Activated B cell treated with CpG ODN at 0.5 μM for 24 hours (primary cell): ENCODE measurements at places on chromosomes 13 and 19.

GRCh38 chr13:22053053-22053452 is 382.2 kb downstream of the FGF9 start:
- no peak for DNase-seq

GRCh38 chr19:43675269-43675879 is 5.4 kb upstream of the PLAUR start:
- no peak for DNase-seq

DNA sequence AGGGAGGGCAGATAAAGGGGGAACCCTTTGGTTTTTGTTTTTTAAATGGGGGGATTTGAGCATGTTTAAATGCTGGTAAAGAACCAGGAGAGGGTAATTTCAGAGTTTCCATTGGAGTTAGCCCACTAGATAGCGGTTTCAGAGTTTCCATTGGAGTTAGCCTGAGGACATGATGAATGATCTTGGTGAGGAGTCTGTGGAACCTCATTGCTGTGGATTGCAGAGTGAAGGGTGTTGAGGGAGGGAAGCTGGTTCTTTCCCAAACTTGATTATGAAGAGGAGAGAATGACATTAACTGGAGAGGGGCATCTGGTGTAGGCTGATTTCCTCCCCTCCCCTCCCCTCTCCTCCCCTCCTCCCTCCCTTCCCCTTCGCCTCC is 5.0 kb downstream of the WASF3 start:
- no peak for DNase-seq

DNA sequence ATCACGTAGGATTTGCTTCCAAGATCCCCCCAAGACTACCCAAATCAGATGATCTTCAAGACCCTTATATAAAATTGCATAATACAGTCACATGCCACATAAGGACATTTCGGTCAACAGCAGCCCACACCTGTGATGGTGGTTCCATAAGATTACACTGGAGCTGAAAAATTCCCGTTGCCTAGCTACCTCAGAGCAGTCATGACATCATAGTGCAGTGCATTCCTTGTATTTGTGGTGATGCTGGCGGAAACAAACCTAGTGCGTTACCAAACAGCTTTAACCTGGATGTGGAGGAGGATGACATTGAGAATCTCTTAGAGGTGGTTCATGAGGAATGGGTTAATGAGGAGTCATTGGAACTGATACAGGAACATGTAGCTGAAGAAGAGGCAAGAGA is 4.8 kb downstream of the ZNF766 start:
- DNase-seq, result no peak

DNA sequence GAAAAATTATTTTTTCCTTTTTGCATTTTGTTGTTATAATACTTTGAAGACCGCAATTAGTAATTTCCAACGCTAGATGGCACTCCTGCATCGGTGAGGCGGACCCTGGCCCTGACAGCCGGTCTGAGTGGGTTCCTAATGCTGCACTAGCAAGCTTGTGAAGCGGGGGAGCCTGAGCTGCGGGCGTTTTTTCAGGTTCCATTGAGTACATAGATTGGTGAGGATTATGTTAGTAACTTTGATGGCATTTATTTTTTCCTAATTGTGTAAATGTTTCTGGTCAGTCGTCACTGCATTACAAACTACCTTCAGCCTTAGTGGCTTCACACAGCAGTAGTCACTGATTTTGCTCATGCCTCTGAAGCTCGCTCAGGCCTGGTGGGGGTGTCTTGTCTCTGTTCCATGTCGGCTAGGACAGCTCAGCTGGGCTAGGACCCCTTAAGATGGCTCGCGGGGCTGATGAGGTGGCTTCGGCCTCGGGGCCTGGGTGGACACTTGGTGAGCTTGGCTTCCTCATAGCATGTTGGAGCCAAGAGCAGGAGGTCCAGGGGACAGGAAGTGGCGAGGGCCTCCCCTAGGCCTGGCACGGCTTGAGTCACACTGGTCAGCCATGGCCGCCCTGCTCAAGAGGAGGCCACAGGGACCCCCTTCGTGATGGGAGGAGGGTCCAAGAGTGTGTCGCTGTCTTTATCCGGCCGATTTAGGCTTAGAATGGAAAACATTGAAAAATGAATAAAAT is 25.0 kb downstream of the ERCC5 start:
- no peak for DNase-seq

GRCh38 chr19:54029930-54030490 is 33.7 kb downstream of the VSTM1 start:
- no peak for DNase-seq

- DNase-seq, result no peak
Measured at GRCh38 chr19:38513762-38514167, 80.3 kb downstream of the RYR1 start.

DNA sequence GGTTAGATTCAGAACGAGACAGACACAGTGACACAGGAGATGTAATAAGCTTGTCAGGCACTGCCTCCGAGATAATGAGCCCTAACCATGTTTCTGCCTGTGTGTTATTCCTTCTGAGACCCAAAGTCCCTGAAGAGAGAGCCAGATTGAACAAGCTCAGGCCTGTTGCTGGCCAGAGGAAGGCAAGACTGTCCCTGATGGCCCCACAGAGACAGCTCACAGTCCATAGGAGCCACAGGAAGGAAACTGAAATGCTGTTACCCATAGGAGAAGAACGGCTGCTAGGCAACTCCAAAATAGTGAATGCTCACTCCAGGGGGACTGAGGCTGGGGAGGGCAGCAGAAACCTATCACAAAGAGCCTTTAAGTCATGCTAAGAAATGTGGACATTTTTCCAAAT is 31.8 kb upstream of the RFXAP start:
- DNase-seq, result no peak

- no peak for DNase-seq
Measured at GRCh38 chr13:26074706-26075105, 22.9 kb upstream of the SHISA2 start.

DNA sequence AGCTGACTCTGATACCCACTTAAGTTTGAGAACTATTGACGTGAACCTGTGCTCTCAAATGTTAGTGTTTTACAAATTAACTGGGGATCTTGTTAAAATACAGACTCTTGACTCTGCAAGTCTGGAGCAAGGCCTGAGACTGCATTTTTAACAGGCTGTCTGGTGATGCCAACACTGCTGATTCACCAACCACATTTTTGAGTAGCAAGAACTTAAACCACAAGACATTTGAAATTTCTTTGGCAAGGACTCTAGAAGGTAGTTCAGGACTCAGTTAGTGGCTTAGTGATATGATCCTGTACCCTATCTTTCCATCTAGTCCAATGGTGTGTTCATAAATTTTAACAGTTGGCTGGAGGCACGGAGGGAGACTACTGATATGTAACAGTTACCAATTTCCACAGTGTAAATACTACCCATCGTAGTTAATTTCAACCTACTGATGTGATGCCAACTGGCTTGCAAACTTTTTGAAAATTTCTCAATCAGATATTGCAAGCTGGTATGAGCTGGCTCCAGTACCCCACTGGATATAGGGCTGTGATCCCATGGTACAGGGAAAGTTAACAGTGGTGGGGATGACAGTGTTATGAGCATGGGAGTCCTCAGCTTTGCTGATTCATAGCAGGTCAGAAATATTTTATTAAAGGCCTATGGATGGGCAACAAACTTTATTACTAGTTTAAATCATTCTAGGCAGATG is 255.1 kb downstream of the TBC1D4 start:
- no peak for DNase-seq

GRCh38 chr13:79406597-79406908 is 498 bp upstream of the RBM26 start:
- DNase-seq, result no peak

DNA sequence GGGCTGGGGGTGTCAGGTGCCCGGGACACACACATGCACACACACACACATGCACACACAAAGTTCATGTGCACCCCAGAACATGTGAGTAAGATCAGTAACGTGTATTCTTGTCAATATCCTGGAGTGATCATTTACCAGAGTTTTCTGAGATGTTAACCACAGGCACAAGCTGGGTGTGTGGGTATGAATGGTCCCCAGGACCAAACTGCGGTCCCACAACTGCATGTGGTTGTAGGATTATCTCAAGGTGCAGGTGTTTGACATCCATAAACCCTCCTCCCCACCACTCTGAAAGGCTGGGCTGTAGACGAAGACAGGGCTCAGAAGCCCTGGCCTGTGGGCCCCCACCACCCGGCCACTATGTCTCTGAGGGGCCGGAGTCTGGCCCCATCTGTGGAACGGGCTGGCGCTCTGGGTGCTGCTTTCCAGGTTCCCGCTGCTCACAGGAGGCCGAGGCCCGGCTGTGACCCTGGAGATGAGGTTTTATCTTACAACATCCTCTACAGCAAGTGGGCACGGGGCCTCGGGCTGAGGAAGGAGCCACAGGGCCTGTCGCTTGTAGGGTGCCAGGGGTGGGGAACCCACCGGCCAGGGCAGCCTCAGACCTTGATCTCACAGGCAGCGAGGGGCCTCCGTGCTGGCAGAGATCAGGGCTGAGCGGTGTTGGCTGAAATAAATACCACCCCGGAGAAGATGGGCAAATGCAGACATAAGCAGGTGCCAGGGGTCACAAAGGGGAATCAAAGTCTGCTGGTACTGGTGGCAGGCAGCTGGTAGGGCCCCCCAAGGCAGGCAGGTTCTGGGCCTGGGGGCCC is 4.3 kb downstream of the F2RL3 start:
- DNase-seq, result no peak

- no peak for DNase-seq
Measured at GRCh38 chr13:109233293-109233692, 553.1 kb downstream of the IRS2 start.

GRCh38 chr13:72383646-72384045 is 343.8 kb downstream of the MZT1 start:
- DNase-seq, result no peak

DNA sequence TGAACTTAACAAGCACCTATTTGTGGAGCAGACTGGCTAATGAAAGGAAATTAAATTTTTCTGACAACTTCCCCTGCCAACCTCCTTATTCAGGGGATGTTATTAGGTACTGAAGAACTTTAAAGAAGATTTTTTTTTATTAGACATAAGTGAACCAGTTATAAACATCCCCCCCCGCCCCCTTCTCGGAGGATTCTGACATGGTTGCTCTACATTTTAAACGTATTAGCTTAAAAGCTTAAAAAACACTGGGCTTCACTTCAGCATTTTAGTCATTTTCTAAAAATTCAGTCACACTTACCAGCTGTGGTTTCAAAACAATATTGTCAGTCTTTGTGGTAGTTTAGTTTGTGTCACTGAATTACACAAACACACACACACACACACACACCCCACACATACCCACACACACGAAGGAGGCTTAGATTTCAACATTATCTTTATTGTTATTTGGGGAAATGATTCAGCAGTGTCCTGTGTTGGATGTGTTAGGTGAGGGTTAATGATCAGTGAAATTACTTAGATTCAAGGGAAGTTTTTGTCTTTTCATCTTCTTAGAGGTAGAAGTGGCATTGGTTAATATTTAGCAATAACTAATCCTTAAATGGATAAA is 145.7 kb downstream of the PCCA start:
- DNase-seq, result no peak

DNA sequence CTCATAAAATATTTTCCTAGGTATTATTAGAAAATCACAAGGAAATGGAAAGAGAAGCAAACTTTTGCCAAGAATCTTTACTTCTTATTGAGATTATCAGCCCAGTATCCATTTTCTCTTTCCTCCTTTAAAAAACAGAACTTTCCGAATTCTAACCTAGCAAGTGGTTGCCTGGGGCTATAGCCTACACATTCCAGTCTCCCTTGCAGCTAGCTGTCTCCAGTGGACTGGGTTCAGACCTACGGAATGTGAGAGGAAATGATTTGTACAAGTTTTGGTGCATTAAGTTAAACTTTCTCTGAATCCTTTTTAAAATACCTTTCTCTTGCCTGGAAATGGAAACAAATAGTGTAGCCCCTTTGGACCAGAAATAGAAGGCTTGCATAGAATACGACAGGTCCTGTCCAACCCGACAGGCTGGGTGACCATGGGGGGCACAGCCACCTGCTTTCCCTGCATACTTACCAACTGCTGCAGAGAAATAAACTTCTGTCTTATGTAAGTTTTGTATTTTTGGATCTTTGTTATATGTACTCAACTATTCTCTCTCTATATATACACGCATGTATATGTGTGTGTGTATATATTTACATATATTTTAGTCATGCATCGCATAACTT is 185.9 kb downstream of the NALCN start:
- DNase-seq, result no peak

- no peak for DNase-seq
Measured at GRCh38 chr19:14450168-14450874, 17.2 kb downstream of the PKN1 start.

GRCh38 chr13:106499896-106500295 is 35.6 kb downstream of the EFNB2 start:
- no peak for DNase-seq

GRCh38 chr13:24185591-24186232 is 25.2 kb downstream of the SPATA13 start:
- no peak for DNase-seq

GRCh38 chr13:27522847-27523246 is 72.5 kb upstream of the MTIF3 start:
- DNase-seq, result no peak

GRCh38 chr13:33934343-33934742 is 116.4 kb downstream of the RFC3 start:
- DNase-seq, result no peak

GRCh38 chr13:27481766-27482165 is 31.4 kb upstream of the MTIF3 start:
- no peak for DNase-seq

DNA sequence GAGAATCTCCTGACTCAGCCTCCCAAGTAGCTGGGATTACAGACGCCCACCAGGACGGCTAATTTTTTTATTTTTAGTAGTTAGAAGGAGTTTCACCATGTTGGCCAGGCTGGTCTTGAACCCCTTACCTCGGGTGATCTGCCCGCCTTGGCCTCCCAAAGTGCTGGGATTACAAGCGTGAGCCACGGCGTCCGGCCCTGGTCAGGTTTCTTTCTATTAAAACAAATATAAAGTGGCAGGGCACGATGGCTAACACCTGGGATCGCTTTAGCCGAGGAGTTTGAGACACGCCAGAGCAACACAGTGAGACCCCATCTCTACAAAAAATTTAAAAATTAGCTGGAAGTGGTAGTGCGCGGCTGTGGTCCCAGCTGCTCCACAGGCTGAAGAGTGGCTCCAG is 1.5 kb upstream of the MED25 start:
- no peak for DNase-seq

- DNase-seq, result no peak
Measured at GRCh38 chr13:110689041-110689440, 16.9 kb downstream of the CARS2 start.

GRCh38 chr19:9917321-9917720 is 19.0 kb downstream of the OLFM2 start:
- no peak for DNase-seq

DNA sequence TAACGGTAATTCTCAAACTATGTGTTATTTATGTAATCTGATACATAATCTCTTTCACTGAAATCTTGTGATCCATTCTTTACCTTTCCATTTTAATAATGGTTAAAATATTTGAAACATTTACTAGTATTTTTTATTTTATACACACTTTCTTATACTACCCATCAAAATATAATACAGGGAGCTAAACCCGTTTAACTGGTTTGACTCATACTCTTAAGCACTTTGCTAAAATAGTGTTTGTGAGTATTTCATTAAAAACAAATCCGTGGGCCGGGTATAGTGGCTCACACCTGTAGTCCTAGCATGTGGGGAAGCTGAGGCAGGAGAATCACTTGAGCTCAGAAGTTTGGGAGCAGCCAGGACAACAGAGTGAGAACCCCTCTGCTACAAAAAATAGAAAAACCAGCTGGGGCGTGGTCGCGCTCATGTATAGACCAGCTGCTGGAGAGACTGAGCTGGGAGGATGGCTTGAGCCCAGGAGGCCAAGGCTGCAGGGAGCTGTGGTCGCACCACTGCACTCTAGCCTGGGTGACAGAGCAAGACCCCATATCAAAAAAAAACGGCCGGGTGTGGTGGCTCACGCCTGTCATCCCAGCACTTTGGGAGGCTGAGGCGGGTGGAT is 43.8 kb upstream of the DCUN1D2 start:
- DNase-seq, result no peak

- no peak for DNase-seq
Measured at GRCh38 chr13:48579165-48579918, 46.5 kb upstream of the RCBTB2 start.
